ENCODE measurements at places on chromosomes 3 and 15.

DNA sequence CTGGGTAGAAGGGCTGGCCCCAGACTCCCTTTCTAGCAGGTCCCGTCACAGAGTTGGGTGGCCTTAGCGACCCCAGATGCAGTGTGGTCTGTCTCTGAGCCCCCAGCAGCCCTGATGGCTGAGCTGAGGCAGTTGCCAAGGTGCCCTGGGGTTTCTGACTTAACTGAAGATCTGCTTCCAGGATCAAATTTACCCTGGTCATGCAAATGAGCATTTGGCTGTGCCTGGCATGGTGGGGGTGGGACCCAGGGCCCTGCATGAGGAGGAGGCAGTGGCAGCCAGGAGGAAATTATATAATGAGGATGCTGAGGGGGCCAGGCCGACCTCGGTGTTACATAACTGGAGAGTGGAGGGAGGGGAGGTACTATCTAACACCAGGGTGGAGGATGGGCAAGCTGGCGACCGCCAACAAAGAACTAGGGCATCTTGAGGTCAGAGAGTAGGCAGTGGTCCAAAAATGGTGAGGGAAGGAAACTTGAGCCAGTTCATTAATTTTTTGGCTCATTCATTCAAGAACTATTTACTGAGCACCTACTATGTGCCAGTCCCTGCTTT, 16.4 kb downstream of the PLEKHO2 start:
- no peak for DNase-seq

DNA sequence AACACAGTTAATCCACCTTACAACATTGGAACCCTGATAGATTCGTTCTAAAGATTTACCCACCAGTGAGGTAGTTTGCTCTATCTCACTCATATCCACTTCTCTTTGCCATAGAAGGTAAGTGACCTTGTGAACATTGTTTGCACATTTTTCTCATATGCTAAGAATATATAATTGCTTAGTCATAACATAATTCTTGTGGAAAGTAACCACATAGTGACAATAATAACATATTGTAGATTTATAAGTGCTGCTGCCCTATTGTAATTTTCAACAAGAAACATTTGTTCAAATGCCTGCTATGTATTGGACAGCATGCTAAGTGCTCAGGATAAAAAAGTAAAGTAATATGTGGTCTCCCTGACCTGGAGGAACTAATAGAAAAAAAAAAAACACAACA, 554.2 kb upstream of the KCNMB2 start:
- DNase-seq: no peak

DNA sequence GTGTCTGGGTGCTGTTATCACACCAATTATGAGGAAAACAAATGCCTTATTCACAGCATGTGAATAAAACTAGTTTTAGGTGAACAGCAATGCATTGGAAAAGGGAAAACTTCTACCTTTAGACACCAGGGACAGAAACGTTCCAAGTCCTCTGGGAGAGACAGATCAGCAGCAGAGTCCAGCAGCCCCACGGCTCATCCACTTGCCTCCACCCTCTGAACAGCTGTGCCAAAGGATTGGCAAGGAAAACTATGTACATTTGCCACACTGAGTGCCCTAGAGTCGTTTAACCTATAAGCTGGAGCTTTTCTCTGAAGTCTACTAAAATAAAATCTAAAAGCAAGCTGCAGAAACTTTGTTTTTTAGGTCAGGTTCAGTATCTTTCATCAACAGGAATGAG, 107.7 kb upstream of the EIF1B start:
- DNase-seq: no peak

DNA sequence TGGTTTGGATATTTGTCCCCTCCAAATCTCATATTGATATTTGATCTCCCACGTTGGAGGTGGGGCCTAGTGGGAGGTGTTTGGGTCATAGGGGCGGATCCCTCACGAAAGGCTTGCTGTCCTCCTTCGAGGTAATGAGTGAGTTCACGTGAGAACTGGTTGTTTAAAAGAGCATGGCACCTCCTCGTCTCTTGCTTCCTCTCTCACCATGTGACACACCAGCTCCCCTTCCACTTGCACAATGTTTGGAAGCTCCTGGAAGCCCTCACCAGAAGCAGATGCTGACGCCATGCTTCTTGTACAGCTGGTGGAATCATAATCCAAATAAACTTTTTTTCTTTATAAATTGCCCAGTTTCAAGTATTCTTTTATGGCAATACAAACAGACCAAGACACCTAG, 38.6 kb downstream of the RFTN1 start:
- no peak for DNase-seq

GRCh38 chr3:100941451-100941850, 51.8 kb downstream of the ABI3BP start:
- no peak for DNase-seq
